ENCODE measurements at places on chromosomes 6 and 20.

- no peak for DNase-seq
Measured at GRCh38 chr6:33290459-33290858, 1.1 kb downstream of the PFDN6 start.

- DNase-seq, result no peak
Measured at GRCh38 chr6:24851086-24851485, 52.4 kb upstream of the ARMH2 start.

GRCh38 chr6:55785273-55785672 lies 90.1 kb downstream of the BMP5 start:
- DNase-seq, result no peak

DNA sequence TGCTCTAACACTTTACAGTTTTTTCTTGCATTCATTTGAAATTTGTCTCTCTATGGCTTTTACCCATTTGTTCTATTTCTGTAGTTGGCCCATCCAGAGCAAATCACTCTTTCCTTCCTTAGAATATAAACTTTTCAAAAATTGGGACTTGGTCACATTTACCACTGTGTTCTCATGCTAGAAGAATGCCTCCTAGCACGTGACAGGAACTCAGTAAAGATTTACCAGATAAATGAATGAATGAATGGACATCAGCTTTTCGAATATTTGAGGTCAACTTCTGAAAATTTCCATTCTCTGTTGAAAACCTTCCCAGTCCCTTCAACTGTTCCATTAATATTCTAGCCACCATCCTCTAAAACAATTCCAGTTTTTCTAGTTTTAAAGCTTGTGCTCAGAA lies 294.5 kb downstream of the CD83 start:
- DNase-seq, result no peak

DNA sequence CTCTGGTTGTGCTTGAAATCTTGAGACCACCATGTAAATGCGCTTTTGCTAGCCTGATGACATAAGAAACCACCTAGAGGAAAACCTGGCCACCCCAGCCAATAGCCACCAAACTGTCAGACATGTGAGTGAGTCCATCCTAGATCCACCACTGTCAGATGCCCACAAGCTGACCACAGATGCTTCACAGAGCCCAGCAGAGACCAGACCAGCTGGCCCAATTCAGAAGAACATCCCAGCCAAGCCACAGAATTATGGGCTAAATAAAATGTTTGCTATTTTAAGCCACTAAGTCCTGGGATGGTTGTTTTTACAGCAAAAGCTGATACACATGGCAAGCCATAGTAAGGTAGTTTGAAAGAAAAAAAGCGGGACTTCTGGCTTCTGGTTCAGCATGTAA lies 425.3 kb downstream of the KIF16B start:
- DNase-seq, result no peak

- DNase-seq, result peak; percentile 87
Measured at GRCh38 chr6:111880181-111880888, 7.1 kb upstream of the FYN start.

DNA sequence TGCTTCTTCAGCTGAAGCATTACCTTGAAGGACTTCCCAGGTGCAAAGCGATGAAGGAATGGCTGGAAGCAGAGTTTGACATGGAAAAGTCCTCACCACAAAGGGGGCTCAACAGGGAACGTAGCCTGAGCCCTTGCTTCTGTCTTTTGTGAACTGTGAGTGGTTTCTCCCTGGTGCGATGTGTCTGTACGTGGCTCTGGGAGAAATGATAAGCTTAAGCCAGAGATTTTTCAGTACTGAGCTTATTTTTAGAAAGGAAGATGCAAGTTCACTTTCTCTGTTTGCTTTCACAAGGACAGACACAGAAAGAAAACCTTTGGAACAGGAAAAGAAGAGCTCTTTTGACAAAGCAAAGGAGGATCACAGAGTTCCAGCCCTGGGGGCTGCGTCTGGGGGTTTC lies 79.4 kb downstream of the DACT2 start:
- DNase-seq, result no peak

DNA sequence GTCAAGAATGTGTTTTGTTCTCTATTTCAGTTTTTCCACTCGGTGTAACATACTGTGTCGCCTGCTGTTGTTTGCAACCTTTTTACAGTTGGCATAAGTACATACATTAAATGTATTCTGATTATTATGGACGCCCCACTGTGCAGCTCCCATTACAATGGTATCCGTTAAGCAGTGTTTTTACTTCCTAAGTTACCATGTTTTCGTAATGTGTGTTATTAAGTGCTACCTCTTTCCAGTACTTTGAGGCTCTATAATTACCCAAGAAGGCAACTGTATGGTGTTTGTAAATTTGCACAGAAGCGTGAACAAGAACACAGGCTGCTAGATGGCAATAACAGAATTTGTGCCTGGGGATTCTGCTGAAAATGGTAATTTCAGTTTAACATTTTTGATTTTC lies 568.0 kb upstream of the MARCKS start:
- DNase-seq, result no peak

GRCh38 chr20:46939031-46939965 lies 44.7 kb downstream of the EYA2 start:
- no peak for DNase-seq

GRCh38 chr20:35111141-35111888 lies 18.7 kb upstream of the TRPC4AP start:
- no peak for DNase-seq

GRCh38 chr6:39653612-39654011 lies 71.6 kb downstream of the KIF6 start:
- no peak for DNase-seq

- no peak for DNase-seq
Measured at GRCh38 chr20:4335722-4336121, 320.4 kb upstream of the RNF24 start.

DNA sequence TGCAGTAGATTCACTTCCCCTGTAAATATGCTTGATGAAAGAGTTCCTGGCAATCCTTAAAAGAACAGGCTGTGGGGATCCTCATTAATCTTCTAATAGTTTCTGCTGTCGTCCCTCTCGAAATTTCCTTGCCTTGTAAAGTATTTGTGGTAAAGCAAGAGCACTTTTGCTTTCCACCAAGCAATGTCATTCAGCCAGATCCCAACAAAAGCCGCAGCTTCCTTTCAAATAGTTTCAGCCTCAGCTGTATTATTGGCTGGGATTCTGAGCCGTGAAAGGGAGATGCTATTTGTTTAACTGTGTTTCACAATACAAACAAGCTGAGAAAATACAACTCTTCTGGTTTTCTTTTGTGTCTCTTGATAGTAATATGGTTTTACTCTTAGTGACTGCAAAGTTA lies 48.9 kb upstream of the EPHA7 start:
- DNase-seq, result no peak

GRCh38 chr6:12345694-12346058 lies 55.5 kb downstream of the EDN1 start:
- no peak for DNase-seq

DNA sequence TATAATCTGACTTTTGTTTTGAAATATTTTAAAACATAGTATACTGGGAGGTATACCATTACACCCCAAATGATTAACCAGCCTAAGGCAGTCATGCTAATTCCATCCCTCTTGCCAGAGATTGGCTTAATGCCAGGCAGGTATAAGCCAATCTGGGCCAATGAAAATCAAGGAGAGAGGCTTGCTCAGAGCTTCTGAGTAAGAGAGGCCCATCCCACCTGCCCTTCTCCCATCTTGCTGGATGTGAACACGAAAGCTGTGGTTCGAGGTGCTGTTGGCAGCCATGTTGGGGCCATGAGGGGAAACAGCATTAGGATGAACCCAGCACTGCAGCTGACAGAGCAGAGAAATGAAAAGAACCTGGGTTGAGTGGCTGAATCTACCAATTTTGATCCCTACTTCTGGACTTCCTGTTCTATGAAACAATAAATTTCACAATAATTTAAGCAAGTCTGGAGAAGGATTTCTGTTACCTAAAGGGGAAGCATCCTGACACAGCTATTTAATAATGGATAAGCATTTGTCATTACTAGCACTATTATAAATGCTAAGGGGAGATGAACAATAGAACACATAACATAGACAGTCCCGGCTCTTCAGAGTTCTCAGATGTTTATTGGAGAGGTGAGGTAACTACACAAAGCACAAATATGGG lies 152.3 kb downstream of the CDC5L start:
- no peak for DNase-seq

GRCh38 chr6:135346747-135347146 lies 150.8 kb downstream of the AHI1 start:
- no peak for DNase-seq

GRCh38 chr6:137217801-137218472 lies 1.2 kb downstream of the IFNGR1 start:
- no peak for DNase-seq

GRCh38 chr20:9031991-9032390 lies 36.9 kb upstream of the PLCB4 start:
- DNase-seq, result no peak

DNA sequence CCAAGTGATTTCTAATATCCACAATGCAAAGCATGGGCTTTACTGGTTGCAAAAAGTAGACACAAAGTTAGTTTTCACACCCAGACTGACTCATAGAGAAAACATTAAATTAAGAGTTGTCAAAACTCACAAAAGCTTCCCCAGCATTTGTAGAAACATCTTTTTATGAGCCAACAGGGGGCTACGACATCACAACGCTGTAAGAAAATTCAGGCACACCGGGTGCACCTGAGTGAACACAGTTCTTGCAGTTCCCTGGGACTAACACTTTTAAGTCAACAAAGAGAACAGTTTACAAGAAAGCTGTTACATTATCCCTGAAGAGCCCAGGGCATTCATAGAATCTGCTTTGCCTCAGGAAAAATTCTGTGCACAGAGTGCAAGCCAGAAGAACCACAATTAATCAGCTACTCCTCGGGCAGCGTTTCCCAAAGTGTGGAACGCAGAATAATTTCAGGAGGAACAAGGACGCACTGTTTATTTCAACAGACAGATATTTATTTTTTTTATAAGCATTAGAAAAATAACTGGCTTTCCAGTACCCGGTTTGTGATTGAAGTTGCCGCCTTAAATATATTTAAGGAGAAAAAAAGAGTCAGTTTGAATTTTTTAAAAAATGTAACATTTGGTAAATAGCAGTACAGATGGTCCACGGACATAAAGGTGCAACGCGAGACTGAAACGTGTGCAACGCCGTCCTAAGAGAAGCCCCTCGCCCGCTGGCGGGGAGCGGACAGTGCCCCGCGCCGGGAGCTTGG lies 1.2 kb downstream of the NCOA5 start:
- no peak for DNase-seq

DNA sequence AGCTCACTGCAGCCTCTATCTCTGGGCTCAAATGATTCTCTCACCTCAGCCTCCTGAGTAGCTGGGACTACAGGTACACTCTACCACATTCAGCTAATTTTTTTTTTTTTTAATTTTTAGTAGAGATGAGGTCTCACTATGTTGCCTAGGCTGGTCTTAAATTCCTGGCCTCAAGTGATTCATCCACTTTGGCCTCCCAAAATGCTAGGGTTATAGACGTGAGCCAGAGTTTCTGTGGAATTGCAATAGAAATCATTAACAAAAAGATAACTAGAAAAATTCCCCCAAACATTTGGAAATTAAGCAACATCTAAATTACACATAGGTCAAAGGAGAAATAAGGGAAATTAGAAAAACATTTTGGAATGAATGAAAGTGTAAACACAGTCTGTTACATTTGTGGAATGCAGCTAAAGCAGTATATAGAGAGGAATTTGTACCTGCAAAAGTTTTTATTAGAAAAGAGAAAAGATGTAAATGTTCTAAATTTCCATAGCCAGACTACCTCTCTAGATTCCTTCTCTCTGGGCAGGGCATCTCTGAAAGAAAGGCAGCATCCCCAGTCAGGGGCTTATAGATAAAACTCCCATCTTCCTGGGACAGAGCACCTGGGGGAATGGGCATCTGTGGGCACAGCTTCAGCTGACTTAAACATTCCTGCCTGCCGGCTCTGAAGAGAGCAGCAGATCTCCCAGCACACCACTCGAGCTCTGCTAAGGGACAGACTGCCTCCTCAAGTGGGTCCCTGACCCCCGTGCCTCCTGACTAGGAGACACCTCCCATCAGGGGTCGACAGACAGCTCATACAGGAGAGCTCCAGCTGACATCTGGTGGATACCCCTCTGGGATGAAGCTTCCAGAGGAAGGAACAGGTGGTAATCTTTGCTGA lies 51.3 kb downstream of the ATRN start:
- no peak for DNase-seq

GRCh38 chr20:21499641-21500040 lies 14.2 kb downstream of the NKX2-2 start:
- DNase-seq, result no peak

GRCh38 chr6:46468403-46469010 lies 22.7 kb downstream of the RCAN2 start:
- no peak for DNase-seq

GRCh38 chr6:41692730-41693129 lies 42.7 kb downstream of the TFEB start:
- DNase-seq, result no peak

GRCh38 chr6:170221753-170222400 lies 69.0 kb downstream of the DLL1 start:
- DNase-seq, result no peak

DNA sequence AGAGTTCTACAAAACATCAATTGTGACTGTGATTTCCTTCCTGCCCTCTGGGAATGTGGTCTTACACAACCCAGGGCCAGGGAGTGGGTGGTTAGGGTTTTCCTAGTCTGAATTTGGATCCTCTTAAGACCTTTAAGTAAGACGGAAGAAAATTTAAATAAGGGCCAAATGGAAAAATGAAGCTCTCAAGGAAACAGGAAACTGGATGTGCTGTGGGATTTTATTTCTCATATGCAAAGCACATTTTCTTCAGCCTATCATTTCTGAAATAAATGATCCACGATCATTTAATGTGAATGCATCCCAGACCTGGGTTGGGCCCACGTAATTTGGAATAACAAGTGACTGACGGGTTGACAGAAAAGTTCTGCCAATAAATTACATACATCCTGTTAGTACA lies 243.6 kb downstream of the CLIC5 start:
- no peak for DNase-seq

- DNase-seq, result no peak
Measured at GRCh38 chr20:53870426-53871315, 199.7 kb downstream of the BCAS1 start.

DNA sequence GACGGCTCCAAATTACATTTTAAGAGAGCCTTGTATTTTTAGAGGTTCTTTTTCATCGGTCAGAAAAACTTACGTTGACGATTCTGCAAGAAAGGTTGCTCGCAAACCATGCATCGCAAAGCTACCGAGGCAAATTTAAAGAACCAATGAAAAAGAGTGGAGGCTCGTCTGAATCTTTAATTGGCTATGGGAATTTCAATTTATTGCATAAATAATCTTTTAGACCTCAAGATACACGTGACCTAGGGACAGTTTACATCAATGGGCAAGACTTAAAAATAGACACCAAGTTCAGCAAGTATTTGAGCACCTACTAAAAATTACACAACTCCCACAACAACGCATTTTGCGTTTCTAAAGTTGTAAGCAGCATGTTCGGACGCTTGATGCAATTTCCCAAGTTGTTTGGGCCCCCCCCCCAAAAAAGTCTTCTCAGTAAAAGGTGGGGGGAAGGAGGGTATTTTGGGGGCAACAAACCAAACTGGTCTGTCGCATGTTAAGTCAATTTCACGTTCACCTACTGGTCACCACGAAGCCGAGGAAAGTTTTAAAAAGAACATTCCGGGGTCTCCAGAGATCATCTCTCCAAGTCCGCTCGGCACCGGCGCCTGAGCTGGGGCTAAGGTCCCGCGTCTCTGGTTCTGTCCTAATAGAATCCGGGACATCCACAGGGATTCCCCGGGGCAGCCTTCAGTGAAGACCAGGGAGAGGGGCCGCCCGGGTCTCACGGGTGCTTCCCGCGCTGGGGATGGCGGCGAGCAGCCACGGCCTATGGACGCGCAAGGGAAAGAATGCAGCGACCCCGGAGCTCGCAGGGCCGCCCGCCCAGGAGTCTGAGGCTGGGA lies 851 bp downstream of the SNX5 start:
- no peak for DNase-seq

Measured in HS-27A (cell line).